Mammary epithelial cell (primary cell): ENCODE measurements at places on chromosomes 12 and 14. TPM values are rescaled to one million over a fixed set of nuclear protein-coding genes. Genes with fewer than 3 reads are reported as not detected.

DNA sequence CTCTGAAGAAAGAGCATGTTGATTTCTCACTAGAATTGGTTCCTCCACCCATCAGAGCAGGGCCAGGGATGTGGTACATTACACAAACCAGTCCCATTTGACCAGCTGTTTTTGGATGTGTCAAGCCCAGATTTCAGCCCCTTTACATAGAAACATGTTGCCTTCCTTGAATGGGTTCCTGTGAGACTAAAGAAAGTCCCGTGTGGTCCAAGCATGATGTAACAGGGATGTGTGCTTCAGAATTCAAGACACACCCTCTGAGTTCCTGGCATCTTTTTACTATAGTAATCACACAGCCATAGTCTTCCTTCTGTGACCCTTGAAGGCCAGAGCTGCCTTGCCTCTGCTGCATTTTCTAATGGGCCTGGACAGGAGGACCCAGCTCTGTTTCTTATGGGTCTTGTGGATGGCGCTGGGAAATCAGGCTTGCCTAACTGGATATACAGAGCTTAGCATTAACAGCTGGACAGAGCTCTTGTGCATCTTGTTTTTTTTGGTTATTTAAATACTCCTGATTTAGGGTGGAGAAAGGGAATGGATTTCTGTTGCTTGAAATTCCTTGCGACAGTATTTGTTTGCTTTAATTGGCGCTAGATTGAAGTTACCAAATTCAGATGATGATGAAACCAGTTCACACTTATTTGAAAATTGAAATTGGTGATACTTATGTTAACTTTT is 341.0 kb downstream of the ZFP36L1 start:
- no peak for DNase-seq

DNA sequence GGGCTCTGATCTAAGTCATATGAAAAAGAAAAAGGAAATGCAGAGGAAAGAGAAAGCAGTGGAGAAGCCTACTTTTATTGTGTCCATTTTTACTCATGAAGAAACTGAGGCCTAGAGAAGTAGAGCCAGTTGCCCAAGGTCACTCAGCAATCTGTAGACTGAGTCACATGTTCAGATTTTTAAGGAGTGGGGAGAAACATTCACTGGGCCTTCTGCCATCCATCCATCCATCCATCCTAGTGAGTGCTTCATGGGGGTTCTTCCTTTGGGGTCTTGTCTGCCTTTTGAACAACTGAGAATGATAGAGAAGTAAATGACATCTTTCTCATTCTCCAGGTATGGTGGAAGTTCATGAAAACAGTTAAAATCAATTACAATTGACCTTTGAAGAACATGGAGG is 233.6 kb upstream of the SRRM4 start:
- DNase-seq: no peak

DNA sequence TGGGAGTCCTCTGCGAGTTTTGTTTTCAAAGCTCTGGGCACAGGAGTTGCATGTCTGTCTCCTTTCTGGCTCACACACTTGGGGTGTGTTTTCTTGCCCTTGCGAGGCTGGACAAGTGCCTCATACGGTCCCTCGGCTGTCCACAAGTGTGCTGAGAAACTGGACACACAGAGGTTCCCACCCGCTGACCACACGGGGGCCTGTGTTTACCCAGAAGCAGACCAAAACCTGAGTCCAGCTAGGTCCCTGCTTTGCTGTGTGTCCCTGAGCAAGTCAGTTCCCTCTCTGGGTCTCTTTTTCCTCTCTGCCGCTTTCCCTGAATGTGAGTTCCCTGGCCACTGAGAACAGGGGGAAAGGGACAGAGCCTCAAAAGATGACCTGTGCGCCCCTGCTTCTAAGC is 678 bp upstream of the OAS2 start:
- DNase-seq: no peak

- DNase-seq: no peak
Measured at GRCh38 chr12:27915021-27915420, 57.5 kb downstream of the PTHLH start.

DNA sequence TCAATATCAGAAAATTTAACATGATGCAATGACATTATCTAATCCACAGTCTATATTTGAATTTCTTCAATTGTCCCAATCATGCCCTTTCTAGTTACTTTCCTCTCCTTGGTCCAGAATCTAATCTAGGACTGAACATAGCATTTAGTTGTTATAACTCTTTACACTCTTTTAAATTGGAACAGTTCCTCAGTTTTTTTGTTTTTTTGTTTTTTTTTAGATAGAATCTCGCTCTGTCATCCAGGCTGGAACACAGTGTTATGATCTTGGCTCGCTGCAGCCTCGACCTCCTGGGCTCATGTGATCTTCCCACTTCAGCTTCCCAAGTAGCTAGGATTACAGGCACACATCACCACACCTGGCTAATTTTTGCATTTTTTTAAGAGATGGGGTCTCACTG is 63.1 kb downstream of the RERG start:
- DNase-seq: no peak

- DNase-seq: no peak
Measured at GRCh38 chr12:28443337-28443736, 253.1 kb downstream of the CCDC91 start.

DNA sequence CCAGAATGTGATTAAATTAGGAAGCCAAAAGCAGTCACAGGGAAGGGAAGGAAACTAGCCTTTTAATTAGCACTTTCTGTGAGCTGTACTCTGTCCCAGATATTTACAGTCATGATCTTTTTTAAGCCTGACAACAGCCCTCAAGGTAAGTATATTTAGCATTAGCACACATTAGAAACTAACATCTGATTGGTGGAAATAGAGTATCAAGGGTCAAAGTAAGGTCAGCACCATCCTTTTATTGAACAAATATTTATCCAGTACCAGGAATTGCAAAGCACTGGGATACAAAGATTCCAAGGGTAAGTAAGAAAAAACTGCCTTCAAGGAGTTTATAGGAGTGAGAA is 28.2 kb downstream of the RPGRIP1 start:
- no peak for DNase-seq

DNA sequence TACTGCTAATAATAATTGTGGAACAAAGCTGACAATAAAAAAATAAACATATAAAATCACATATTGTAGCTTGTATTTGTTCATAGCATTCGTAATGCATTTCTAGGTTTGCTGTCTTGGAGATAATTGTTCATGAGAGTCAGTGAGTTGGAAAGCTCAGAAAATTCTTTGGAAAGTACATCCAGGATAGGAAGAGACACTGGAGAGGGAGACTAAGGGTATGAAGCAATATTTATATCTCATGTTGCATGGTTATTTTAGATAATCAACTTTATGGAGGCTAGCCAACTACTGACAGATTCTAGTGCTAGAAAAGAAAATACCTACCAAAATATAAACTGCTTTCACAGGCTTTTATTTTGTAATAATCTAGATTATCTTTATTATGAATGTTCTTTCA is 1095.2 kb downstream of the FSCB start:
- DNase-seq: no peak

DNA sequence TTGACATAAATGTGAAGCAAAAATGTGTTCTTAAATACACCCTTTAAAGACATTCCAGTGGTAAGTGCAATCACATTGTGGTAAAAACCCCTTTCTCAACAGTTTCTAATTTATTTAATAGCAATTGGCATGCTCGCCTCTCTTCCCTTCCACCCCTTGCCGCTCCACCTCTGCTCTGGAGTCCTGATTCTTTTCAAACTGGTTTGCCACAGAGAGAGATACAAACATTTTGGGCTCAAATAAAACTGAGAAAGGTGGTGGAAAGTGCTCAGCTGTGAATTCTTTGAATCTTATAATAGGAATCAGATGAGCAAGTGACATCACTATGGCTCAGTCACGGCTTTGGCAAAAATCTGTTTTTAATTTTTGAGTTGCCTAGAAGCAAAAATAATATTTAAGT is 993.9 kb downstream of the GALC start:
- no peak for DNase-seq

DNA sequence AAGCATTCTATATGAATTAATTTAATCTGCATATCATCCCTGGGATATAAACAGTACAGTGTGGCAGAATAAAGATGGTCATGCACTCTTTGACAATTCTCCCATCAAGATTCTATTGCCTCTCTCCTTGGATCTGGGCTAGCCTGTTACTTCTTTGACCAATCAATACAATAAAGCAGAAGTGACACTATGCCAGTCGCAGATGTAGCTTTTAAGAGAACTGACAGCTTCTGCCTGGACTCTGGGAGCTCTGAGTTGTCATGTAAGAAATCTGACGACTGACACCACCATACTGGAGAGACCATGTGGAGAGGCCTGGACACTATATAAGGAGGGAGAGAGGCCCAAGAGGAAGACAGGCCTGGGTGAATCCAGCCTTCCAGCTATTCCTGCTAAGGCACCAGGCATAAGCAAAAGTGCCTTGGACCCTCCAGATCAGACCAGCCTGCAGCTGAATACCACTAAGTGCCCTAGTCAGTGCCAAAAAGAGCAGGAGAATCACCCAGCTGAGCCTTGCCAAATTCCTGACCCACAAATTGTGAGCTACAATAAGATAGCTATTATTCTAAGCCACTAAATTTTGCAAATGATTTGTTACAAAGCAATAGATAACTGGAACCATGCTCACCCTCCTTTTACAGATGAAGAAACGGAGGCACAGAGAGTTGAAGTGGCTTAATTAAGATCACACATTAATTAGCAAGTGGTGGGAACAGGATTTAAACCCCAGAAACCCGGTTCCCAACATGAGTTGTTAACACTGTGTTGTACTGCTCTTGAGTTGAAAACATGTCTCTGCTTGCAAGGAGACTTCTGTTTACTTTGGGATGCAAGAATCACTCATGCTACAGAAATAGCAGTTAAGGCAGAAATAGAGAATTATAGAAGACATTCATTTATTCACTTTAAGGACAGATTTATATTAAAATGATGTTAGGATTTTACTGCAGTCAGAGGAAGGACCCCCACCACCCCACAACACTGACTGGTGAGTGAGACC is 84.6 kb downstream of the RIN3 start:
- DNase-seq: peak; percentile 40

MSI1 gene
- 0.67 TPM for total RNA-seq

NR1H4 gene
- not detected in 2 replicates for total RNA-seq

KRT71 gene
- not detected in 2 replicates for total RNA-seq

PCED1B gene
- total RNA-seq: 10.3 and 15.3 TPM in 2 replicates

TAS2R30 gene
- total RNA-seq: 1.9 and 2.3 TPM in 2 replicates

MGP gene
- total RNA-seq: 0.66 TPM in 1 of 2 replicates, not detected in the other

ACACB gene
- 4.7 TPM for total RNA-seq

CLEC6A gene
- not detected in 2 replicates for total RNA-seq

CLEC7A gene
- not detected in 2 replicates for total RNA-seq

NOS1 gene
- not detected in 2 replicates for total RNA-seq

P2RX2 gene
- not detected for total RNA-seq
